ENCODE measurements at places on chromosomes 12 and 14.

DNA sequence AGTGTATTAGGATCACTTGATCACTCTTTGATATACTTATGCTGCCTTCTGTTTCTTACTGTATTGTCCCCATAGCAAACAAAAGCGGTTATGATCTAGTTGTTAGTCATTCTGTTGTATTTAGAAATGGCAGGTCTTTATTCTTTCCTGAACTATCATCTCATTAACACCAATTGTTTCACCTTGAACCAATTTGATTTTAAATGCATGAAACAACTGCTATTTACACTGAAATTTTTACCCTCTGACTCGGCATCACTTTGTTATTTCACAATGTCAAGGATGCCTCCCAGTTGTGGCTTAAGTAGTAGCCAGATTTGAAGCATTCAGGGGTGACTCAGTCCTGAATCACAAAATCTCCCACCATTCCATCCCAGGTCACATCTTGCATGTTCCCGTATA is 303.5 kb downstream of the EGLN3 start:
- no peak for DNase-seq

DNA sequence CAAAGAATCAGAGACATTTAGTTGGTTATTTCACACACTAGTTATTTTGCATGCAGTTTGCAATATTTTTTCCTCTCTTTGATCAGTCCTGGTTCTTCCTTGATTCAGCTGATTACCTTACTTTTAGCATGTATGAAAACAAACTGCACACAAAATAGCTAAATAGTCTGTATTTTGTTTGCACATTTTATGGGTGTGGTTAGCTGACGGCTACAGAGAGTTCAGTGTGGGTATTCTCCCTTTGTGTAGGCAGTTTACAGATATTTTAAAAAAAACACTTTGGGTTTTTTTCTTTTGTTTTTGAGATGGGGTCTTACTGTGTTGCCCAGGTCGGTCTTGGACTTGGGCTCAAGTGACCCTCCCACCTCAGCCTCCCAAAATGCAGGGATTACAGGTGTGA is 28.5 kb downstream of the TOGARAM1 start:
- no peak for DNase-seq

DNA sequence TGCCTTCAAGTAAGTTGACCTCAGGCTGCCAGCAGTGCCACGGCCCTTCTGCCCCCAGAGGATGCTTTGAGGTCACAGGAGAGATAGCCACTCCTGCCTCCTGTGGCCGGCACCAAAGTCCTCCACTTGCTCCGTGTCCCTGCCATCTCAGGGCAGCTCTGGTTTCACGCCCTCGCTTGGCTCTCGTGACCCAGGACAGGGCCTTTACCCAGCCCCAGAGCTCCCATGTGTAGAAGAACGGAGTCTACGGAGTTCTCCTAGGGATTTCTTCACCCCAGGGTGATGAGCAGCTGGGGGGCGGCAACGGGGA is 178.1 kb downstream of the ADGRD1 start:
- DNase-seq: no peak

DNA sequence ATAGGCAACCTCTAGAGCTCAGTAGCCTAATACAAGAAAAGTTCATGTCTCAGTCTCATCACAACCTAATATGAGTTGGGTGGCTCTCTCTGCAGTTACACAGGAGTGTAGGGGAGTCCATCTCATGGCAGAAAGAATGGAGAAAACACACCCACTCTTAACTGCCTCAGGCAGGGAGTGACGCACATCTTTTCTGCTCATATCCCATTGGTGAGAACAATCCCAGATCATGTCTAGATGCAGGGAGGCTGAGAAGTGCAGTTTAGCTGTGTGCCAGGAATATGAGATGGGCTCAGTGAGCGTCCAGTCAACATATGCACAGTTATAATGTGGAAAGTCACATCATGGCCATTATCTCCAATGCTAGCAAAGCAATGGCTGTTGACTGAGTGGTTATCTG is 59.3 kb upstream of the KCNA5 start:
- DNase-seq: no peak

- no peak for DNase-seq
Measured at GRCh38 chr14:69493038-69493437, 8.5 kb downstream of the PLEKHD1 start.

DNA sequence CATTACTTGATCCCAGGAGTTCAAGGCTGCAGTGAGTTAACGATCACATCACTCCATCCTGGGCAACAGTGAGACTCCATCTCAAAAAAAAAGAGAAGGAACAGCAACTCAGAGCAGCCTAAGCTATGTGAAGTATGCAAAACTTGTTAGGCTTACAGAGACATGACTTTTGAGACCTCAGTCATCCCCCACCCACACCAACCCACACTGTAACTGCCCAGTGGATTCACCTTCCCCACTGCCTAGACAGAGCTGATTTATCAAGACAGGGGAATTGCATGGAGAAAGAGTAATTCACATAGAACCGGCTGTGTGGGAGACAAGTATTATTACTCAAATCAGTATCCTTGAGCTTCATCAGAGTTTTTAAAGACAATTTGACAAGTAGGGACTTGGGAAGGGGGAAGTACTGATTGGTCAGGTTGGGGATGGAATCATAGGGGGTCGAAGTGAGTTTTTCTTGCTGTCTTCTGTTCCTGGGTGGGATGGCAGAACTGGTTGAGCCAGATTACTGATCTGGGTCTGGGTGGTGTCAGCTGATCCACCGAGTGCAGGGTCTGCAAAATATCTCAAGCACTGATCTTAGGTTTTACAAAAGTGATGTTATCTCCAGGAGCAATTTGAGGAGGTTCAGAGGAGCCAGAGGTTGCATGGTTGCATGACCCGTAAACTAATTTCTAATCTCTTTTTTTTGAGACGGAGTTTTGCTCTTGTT is 6.2 kb upstream of the WDR89 start:
- DNase-seq: no peak

DNA sequence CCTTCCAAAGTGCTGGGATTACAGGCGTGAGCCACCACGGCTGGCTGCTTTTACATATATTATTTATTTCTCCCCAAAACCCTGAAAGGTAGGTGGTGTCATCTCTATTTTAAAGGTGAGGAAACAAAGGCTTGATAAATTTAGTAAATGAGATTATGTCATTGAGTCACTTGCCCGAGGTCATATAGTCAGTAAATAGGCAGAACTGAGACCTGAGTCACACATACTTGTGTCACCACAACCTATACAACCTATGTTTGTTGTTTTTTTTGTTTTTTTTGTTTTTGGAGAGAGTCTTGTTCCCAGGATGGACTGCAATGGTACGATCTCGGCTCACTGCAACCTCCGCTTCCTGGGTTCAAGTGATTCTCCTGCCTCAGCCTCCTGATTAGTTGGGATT is 12.8 kb downstream of the TSFM start:
- no peak for DNase-seq

GRCh38 chr14:55582746-55583145 is 2.7 kb downstream of the KTN1 start:
- no peak for DNase-seq

DNA sequence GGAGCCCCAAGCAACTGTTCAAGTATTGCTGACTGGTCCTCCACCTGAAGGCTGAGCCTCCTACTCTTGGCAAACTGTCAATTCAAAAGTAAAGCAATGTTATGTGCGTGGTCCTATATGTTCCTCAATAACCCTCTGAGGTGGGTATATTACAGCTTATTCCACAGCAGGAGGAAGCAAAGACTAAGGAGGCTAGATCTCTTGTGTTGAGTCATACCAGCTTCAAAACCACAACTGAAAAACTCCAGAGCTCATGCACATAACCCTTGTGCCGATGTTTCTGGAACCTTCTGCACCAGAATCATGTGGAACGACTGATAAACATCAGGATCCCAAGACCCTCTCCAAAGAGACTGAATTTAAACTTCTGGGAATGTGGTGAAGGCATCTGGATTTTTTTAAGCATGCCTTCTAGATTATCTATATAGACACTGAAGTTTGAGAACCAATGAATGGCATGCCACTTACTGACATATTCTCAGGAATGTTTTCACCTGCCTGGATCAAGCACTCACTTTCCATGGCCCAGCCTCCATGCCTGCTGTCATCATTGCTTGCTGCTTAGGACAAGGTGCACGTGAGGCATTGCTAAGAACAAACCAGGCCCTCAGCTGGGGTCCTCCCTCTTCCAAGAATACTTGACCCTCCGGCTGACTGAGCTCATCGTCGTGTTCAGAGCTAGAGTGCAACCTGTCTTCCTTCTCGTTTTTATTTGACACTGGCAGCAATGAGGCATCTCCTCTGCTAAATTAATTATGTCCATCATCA is 194.7 kb downstream of the BCL11B start:
- DNase-seq: no peak

DNA sequence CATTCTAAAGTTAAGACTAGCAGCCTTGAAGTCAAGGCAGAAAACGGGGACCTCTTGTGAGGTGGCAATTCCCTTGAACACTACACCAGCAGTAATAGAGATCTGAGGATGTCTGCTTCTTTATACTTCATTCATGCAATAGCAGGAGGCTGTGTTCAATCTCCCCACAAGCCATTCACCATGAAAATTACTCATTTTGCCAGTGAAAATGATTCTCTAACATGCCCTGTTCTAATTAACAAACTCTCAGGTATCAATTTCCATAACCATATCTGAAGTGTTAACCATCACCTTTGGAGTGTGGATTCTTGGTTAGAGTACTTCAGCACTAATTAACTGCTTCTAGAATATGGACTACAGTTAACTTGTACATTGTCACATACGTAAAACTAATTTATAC is 3.4 kb upstream of the GLIPR1 start:
- DNase-seq: no peak

- no peak for DNase-seq
Measured at GRCh38 chr14:98236314-98236713, 1035.7 kb downstream of the BCL11B start.

DNA sequence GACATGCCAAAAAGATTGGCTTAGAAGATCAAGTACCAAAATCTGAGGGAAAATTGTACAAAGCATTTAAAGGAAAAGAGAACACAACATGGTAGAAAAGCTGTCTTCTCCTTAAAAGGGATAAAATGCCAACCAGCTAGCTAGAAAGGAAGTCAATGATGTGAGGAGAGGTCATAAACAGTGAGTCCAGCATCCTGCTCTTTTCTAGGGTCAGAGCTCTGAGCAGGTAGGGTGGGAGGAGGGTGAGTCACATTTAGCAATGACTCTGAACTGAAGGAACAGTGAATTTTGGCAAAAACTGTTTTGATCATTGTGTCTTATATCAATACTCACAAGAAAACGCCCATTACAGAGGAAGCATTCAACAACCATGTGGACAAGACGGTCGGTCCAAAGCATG is 322.3 kb downstream of the DAD1 start:
- no peak for DNase-seq

GRCh38 chr12:46884362-46884761 is 58.6 kb upstream of the SLC38A4 start:
- DNase-seq: no peak
